CD4-positive, alpha-beta T cell treated with Interleukin-10 for 1 hour (primary cell): ENCODE measurements at places on chromosomes 7 and 10.

DNA sequence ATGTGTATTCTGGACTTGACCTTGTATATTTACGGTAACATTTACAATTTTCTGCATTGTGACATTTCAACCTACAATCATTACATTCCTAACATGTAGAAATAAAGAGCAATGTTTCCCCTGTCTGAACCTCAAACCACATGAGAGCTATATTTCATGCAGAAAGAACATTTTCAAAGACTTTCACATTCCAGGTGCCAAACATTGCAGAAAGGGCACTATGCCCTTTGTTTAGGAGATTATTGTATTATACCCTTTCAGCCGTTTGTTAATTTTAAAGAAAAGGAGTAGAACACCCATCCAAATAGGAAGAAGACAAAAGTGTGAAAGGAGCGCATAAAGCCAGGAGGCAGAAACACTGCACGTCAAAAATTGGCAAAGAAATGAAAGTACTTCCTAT, 260.4 kb downstream of the RELN start:
- DNase-seq, result no peak

GRCh38 chr10:129517680-129518057, 50.6 kb downstream of the MGMT start:
- DNase-seq, result peak; percentile 19

DNA sequence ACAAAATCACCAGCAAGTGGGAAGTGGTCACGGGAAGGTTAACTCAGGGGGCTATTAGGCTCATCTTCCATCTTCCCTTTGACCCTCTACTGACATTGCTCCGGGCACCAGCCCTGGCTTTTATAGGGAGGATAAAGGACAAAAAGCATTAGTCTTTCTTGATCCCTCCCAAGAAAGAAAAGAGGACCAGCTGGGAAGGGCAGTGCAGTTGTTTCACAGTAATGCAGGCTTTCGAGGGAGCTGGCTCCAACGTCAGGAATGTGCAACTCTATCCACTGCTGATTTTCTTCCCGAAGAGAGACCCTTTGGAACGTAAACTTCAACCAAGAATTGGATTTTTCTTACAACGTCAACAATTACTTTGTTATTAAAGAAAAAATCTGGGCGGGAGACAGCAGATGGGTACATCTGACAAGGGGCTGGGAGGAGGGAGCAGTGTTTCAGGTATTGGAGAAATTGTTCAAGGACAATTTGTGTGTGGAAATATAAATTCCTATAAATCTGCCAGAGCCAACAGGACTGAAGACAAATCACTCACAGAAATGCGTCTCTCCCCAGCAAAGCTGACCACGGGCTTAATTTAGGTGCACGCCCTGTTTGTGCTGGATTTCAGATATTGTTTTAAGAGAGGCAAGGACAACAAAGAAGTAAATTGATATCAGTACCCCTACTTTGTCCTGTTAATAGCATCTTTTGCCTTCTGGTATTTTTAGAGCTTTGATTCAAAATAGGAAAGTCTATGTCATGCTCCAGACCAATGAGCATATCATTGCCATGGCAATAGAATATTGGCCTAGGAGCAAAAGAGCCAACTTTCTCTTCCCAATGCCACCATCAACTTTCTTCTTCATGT, 23.4 kb upstream of the ARID5B start:
- no peak for DNase-seq

GRCh38 chr10:101682172-101682825, 12.7 kb downstream of the FBXW4 start:
- DNase-seq, result no peak

DNA sequence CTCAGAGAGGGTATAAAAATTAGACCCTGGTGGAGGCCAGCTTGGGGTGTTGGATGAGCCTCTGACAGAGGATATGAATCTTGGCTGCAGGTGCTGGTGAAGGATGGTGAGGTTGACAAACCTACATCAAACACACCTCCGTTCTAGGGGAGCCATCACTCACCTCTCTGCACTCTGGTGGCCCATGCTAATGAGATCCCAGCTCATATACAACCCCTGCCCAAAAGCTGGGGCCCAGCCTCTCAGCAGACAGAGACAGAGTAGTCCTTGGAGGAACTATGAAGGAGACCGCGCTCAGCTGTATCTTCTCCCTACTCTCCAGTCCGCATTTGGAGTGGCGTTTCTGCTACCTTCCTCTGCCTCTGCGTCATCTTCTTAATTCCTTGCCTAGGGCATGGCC, 83.1 kb upstream of the SORCS3 start:
- DNase-seq, result no peak

GRCh38 chr7:32223721-32224120, 153.5 kb upstream of the PDE1C start:
- DNase-seq, result no peak

- DNase-seq, result no peak
Observed at GRCh38 chr7:3605222-3605621, 304.2 kb downstream of the SDK1 start.

GRCh38 chr7:24169077-24169624, 114.8 kb upstream of the NPY start:
- DNase-seq, result no peak

DNA sequence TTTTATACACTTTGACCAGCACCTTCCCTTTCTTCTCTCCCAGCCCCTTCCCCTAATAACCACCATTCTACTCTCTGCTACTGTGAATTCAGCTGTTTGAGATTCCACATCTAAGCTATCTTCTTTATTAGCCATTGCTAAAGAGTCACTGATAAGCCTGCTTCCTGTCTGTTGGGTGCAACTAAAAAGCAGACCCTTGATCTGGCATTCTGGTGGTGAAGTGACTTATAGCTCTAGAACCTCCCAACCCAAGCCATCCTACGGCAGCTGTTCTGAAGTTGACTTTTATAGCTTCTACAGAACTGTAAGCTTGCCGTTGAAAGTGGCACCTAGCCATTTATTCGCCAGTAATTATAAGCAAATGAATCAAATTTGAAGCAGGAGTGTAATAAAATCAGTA, 105.6 kb downstream of the AHR start:
- DNase-seq, result no peak

- DNase-seq, result no peak
Observed at GRCh38 chr7:43569424-43569823, 13.5 kb upstream of the STK17A start.

DNA sequence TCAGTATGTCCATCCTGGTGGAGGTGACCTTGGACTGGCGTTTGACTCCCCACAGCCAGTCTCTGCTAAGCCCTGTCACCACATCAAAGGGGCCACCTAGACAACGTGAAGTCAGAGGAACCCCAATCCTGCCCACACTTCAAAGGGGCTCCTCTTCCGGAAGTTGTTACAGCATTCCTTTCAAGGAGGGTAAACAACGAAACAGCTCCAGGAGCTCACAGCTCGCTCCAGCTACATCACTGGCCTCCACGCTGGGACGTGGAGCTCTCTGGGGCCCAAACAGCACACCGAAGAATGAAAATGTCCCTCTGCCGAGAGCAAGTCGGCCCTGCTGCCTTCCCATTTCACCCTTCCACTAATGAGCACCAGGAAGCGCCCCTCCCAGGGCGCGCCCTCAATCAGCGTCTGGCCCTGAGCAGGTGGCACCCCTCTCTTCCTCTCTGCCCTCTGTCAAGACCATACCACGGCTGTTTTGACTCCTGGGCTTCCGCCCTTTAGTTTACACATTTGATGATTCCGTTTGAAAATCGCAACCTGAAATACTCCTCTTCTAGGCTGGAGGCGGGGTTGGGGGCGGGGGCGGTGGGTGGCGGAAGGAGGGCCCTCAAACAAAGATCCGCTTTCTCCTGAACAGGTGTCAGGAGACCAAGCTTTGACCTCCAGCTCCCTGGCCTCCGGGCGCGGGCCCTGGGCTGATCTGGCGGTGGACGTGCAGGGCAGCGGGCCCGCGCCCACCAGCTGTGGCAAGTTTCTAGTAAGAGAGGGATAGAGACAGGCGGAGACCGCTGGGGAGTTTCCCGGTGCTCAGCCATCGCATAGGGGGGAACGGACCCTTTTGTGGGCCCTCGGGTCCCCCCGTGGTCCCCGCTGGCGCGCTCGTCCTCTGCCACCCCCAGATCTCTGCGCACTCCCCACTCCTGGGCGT, 53.1 kb upstream of the KDM7A start:
- peak; percentile 84 for DNase-seq

- no peak for DNase-seq
Observed at GRCh38 chr7:20188567-20188966, 28.6 kb downstream of the MACC1 start.

- DNase-seq, result no peak
Observed at GRCh38 chr7:31775556-31775955, 88.5 kb downstream of the PPP1R17 start.

DNA sequence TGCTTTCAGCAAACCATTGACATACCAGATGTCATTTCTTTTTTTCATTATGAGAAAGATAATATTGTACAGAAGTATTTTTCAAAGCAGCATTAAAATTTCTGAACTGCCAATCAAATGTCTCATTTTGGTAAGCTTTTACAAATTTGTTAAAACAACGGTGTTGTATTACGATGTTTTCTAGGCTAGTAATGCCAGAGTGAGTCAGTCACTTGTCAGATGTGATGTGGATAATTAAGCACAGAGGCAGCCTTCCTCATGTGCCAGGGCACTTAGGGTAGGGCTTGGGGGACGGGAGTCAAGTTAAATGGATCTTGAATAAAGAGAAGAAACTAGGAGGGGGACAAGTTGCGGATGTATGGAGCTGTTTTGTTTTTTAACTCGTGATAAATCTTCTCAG, 10.1 kb downstream of the PSTK start:
- no peak for DNase-seq
